Fibroblast of skin of left biceps (primary cell): ENCODE measurements at places on chromosomes 16 and 17.

DNA sequence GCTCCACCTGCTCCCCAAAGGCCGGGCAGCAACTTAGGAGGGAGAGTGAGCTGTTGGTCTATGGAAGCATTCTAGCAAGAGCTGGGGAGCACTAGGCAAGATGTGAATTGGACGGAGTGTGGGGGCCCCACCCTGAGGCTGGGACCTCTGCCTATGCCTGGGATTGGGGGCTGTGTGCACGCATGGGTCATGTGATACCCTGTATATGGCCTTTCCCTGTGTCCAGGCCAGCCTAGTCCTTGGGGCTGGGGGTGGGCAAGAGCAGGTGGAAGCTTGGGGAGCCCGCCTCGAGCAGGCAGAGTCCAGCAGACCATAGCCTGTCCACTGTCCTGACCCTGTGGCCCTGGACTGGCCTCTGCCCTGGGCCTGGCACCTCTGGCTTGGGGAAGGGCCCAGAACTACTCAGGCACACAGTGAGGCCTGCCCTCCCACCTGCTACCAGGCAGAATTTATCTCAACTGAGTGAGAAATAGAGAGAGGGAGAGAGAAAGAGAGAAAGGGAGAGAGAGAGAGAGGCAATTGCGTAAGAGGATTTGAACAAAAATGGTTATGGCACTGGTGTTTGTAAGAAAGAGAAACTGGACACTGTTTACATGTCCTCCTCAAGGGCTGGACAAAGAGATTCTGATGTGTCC is 19.1 kb downstream of the PDP2 start:
- no peak for DNase-seq

DNA sequence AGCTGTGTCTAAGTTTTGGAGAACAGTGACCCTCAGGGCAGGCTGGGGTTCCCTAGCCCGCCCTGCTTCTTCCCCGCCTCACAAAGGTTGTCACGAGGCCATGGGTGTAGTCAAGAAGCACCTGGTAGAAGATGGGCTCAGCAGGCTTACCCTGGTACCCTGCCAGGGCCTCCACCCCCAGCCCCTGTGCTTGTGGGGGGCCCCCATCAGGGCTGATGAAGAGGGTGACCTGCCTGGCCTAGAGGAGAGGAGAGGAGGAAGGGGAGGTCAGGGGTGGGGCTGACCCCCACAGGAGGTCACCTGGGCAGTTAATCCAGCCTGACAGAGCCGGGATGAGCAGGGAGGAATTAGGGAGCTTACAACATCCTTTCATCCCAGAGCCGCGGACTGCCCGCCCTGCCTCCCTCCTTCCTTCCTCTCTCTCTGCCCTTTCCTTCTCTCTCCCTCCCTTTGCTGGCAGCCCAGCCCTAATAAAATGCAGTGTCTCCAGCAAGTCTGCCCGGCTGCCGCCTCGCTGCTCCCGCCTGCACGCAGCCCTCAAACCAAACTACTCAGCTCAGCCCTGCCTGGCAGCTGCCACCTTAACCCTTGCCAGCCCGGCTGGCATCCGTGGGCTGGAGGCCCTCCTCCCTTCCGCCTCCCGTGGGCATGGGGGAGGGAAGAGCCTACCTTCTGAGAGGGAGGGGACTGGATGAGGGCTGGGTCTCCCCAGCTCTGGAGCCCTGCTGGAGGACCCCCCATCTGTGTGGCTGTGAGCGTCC is 7.2 kb downstream of the DLX3 start:
- DNase-seq: no peak

DNA sequence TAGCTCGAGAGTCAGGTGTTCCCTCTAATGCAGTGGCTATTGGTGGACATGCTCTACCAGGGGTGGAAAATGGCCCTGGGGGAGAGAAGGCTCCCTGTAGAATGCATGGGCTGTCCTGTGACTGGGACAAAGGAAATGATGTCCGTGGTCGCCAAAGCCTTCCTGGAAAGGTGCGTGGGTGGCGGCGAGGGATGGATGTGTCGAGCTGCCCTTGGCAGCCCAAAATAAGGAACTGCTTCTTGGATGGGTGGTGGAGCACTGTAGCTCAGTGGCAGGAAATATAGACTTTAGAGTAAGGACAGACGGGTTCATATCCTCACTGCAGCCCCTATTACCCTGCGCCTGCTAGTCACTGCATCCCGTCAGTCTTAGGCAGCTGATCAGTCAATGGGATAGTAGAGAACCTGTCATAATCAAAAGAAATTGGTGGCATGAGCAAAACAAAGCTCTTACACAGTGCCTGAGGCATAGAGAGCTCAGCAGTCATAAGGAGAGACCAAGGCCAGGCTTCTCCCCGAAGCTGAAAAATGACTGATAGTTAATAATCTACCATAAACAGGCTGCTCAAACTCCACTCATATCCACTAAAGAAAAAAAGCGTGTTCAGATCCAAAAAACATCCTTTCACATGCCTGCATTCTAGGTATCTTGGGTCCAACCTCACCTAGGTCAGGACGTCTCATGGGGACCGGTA is 123.5 kb upstream of the PLCG2 start:
- no peak for DNase-seq

GRCh38 chr16:740459-740763 is 386 bp downstream of the CIAO3 start:
- no peak for DNase-seq

DNA sequence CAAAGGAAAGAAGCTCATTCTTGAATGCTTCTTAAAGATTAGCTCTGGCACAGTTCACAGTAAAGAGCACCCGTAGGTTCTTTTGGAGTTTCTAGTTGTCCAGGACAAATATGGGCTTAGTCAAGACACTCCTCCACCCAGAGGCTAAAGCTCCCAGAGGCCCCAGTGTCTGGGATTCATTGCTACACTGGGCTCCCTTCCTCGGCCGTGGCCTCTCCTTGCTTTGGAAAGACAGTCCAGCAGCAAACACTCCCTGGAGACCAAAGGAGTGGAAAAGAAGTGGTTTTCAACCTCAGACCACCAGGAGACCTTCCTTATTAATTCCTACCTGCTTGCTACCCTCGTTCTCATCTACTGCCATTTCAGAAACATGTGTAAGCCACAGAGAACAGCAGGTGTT is 17.1 kb downstream of the PHB1 start:
- no peak for DNase-seq

GRCh38 chr17:20996724-20997615 is 45.8 kb downstream of the USP22 start:
- DNase-seq: no peak

DNA sequence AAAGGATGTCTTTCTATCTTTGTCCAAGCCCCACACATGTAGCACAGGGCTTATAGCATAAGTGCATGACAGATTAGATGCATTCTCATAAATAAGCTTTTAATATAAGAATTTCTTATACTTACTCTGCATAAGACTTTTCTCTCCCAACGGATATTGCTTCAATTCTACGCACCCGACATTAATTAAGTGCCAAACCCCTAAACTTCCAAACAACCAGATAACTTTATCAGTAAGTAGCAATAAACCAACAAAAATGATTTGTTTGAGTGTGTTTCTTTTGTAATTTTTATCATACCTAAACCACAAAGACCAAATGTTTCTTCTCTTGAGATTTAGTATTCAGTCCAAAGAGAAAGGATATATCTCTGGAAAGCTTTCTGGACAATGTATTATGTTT is 391.5 kb downstream of the CDH8 start:
- no peak for DNase-seq

- DNase-seq: no peak
Observed at GRCh38 chr17:14922411-14922810, 342.7 kb downstream of the PMP22 start.

GRCh38 chr17:65455972-65456343 is 105.5 kb downstream of the AXIN2 start:
- no peak for DNase-seq

DNA sequence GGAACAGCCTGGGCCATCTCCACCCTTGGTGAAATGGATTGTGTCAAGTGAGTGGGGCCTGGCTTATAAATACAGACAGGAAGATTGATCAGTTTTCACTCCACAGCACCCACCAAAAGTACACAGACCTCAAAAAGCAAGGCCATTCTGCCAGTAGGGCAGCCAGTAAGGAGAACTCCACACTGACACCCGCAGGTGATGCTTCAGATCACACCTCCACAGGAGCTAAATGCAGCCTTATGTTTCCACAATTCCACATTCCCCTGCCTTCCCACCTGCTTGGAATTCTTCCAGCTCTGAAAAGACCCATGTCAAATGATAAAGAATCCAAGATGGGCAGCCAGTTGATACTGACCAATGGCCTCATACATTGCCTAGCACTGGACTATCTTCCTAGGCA is 191.1 kb downstream of the ZFHX3 start:
- no peak for DNase-seq

DNA sequence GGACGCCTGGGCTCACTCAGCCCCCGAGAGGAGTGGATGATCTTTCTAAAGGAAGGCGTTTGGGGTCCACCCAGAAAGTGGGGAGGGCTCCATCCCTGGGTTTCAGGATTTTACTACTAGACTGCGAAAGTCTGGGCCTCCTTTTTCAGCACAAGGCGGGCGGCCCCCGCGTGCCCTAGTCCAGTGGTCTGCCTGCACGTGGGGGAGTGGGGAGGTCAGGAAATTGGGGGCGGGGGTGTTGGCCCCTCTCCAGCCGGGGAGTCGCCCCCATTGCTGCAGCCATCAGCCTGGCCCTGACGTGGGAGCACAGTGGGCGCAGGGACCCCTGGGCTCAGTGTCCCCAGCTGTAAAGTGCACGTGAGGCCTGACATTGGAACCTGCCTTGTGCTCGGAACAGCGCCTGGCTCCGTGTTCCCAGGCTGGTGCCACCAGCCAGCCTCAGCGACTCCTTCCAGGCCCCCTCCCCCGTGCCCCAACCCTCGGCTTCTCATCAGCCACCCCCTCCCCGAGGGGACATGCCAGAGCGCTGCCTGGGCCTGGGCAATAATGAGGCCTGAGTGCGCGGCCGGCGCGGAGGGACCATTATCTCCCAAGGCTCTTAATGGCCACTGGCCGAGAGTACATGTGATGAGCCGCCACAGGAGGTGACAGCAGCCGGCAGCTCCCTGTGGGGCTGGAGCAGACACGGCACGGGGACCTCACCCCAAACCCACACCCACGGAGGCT is 2.4 kb upstream of the C1QTNF8 start:
- no peak for DNase-seq

DNA sequence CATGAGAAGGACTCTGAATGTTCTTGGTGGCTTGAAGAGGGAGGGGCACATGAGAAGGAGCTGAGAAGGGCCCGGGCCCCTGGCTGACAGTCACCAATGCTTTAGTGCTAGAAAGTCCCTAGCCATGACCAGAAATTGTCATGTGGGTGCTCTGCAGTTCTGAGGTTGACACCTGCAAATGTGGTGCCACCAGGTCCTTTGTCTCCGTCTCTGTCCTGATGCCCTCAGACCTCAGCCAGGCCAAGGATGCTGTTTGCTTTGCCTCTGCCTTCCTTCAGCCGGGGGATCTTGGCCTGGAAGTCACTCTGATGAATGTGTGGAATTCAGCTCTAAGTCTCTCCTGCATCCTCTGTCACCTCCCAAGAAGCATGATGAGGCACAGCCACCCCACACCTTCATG is 63.6 kb downstream of the TNFRSF13B start:
- no peak for DNase-seq

DNA sequence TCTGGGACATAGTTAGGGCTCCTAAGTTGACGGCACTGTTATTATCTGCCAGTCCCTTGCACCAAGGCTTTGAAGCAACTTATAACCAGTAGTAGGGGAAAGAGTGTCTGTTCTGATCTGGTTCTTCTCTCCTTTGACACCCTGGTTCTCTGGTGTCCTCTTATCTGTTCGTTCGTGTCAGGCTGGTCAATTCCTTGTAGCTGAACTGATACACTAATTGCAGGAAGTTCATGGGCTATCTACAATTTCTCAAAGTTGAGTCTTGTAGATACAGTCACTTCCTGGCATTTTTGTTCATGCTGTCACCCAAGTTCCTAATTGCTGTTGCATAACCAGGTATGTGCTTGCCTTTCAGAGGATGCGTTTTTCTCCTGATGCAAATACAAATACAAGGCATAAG is 17.3 kb upstream of the MYO1D start:
- no peak for DNase-seq

DNA sequence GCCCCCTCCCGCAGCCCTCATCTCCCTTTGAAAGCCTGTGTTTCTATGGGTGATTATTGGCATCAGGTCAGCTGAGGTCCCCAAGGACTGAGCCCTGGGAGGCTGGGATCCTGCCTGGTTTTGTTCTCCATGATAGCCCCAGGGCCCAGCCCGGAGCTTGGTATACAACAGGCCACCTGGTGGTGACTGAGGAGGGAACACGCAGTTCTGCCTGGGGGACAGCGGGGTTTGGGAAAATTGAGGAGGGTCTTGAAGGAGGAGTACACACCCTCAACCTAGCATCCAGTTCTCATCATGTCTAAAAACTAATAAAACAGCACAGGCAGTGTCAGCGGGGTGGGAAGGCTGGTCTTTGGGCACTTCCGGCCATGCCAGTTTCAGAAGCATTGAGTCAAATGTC is 335.1 kb downstream of the CPPED1 start:
- no peak for DNase-seq

DNA sequence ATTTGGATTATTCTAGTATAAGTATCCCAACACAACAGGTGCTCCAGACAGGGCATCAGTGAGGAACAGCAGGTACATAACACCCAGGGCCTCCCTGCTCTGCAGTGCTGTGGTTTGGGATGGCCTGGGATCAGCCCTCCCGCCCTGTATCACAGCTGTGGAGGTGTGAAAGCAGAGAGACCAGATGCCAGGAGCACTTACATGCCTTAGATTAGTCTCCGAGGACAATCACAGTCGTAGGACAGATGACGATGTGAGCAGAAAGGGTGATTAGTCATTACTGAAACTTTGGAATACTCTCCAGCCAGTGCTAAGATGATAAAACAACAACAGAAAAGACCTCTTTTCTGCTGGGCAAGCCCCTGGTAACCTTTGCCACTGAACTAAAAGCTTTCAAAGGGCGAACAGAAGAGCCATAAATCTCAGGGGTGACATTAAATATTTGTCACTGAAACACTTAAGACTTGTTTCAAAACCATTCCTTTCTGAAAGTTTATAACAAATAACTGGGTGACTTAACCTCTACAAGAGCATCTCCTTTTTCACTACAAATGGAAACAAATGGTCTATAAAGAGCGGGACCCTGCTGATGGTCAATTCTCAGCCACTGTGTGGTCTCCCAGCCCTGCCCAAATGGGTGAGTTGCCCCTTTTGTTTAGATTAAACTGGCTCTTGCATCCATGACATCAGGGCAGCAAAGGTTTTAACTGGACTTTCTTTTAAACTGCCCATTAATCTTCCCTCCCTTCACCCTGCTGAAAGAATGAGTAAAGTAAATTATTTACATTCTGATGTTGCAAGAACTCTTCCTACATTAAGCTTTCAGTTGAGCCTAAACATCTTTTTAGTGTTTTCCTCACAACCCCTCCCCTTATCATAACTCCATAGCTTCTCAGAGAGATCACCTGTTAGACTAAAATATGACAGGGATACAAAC is 183.1 kb upstream of the COX10 start:
- DNase-seq: no peak

GRCh38 chr17:74937064-74938051 is 1.7 kb downstream of the OTOP3 start:
- no peak for DNase-seq

DNA sequence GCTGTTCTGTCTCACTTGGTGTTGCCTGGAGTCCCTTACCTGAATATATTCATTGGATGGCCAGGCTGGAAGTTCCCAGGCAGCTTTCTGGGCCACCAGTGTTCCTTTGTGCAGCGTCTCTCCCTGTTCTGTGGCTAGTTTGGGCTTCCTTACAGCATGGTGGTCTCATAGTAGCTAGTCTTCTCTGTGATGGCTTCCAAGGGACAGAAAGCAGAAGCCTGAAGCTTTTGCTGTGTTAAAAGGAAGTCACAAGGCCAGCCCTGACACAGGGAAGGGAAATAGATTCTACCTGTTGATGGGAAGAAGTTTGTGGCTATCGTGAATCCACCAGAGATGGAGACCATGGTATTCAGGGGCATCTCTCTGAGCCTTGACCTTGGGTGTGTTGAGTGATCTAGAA is 34.6 kb downstream of the PLCG2 start:
- no peak for DNase-seq

GRCh38 chr16:78742501-78743283 is 643.2 kb downstream of the WWOX start:
- DNase-seq: no peak
